CD4-positive, alpha-beta T cell treated with Interleukin-15 for 4 hours (primary cell): ENCODE measurements at places on chromosomes 4 and X.

GRCh38 chr4:54727346-54727745, 69.6 kb downstream of the KIT start:
- DNase-seq: no peak

- no peak for DNase-seq
These were observed 25.3 kb downstream of the SMIM20 start for GRCh38 chr4:25939330-25939729.

- no peak for DNase-seq
These were observed 82.0 kb downstream of the ATP8A1 start for GRCh38 chr4:42574870-42575430.

DNA sequence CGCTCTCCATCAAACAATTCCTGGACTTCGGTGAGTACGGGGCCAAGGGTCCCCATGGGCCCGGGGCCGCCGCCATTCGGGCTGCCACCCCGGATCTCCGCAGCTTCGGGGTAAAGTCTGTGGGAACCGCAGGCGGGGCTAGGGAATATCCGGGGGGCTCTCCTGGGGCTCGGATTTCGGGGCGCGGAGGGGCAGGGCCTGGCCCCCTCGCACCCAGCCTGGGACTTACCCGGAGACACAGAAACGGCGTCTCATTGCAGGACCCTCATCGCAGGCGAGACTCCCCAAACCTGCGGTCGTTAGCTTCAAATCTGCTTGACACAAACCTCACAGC, 413 bp downstream of the PDK3 start:
- no peak for DNase-seq

DNA sequence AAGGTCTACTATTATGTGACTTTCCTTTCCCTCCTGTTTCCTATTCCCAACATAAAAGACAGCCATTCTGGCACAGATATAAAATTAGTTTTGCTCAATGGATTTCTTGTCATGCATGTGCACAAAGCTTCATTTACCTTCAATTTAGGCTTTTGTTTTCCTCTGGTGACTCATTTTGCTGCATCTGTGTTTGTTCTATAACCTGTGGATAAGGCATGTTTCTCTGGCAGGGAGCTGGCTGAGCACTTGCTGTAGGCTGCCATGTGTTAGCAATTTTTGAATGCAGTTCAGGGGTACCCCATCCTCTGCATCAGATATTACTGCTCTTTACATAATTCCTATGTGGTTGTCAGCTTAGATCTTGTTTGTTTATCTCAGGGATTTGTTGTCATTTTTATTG, 202.8 kb upstream of the GRID2 start:
- DNase-seq: no peak

DNA sequence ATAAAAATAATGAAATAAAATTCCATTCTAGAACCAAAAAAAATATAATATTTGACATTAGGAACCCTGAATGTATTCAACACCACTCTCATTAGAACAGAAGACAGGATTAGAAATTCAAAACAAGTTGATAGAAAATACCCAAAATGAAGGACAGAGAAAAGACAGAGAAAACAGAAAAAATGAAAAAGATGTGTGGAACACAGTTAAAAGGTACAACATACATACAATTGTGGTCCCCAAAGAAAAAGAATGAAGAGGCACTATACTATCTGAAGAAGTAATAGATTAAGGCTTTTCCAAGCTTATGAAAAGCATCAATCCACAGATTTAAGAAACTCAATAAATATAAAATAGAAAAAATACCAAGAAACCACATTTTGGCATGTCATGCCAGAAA, 16.4 kb downstream of the ANKRD50 start:
- no peak for DNase-seq

DNA sequence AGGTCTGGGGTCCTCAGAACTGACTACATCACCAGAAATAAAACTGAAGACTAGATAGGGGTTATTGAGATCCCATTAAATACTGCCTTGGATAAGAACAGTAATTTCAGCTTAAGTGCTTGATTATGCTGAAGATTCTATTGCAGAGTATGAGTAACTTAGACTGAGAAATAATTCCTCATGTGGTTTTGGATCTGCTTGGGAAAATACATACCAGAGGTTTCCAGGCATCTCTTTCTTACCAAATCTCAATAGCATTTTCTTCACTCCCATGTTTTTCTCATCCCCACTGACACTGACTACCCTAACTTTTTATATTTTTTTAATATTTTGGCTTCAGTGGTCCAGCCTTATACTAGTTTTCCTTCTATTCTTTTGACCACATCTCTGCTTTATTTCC, 92.0 kb upstream of the TEX13D start:
- no peak for DNase-seq

DNA sequence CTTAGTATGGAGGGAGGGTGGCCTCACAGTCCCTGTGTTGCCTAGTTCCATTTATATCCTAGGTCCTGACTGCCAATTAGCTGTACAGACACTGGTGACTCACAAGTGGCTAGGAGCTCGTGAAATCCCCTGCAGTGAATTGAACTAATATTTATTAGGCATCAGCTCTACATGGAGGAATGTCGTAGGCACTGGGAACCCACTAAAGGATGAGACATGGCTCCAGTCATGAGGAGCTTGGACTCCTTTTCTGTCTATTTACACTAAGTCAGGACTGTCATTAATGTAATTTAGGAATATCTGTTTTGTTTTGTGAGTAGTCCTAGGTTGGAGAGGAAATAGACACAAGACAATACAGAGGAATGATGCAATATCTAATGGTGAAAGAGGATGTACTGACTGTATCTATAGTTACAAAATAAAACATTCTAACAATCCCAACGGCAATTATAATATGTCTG, 67.7 kb downstream of the MID1IP1 start:
- no peak for DNase-seq

- no peak for DNase-seq
These were observed 343 bp downstream of the DACH2 start for GRCh38 chrX:86148594-86148993.

GRCh38 chr4:111943796-111944203, 201.5 kb upstream of the FAM241A start:
- DNase-seq: no peak

DNA sequence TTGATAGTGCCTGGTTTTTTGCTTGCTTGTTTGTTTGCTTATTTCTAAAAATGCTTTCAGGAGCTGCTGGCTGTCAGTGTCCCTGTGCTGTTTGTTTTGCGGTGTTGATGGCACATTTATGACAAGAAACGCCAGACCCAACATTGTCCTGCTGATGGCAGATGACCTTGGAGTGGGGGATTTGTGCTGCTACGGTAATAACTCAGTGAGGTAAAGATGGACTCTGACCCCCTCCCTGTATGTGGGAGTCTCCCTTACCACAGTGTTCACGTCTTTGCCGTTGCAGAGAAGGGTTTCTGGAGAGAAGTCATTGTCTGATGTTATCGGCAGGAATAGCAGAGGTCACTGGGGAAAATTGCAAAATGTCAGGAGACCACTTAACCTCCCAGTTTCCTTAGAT, at the start of gene ARSH:
Gene ARSH, plus strand, starts transcription at position 52 of the 400 bp plus-strand sequence. Its CDS starts 67 bp downstream, at position 119.
- DNase-seq: no peak

DNA sequence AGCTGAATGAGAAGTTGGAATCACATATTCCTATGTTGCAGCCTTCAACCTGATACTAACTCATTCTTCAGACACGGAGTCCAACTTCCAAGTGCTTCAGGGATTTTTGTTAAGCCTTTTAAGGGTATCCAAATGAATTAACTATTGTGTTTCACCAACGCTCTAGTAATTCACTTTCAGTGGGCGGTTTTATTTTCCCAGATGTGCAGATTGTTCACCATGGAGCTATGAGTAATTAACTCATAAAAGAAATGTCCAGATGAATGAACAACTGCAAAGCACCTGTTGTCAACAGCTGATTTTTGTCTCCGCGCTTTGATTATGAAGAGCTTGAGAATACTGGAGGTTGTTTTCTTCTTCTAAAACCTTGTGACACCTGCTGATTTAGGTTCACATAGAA, 187.6 kb downstream of the CBR4 start:
- DNase-seq: no peak

GRCh38 chr4:165631208-165631894, 241.7 kb upstream of the TLL1 start:
- DNase-seq: no peak

GRCh38 chr4:4618847-4619246, 77.0 kb upstream of the STX18 start:
- DNase-seq: no peak

DNA sequence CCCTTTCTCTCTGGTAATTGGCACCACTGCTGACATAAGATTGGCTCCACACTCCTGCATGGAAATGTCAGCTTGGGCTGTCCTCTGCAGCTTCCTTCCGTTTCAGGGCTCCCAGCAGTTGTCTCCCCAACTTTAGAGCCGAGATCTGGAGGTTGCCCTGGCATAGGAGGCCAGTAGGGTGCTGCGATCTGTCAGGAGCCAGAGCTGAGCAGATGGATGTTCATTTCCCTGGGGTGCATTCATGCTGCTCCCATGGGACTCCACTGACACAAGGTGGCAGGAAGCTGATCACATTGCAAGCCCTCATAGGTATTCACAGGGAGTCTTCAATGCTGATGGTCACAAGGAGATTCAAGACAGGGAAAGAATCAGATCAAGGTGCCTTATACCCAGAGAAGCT, 116.6 kb upstream of the RAI2 start:
- no peak for DNase-seq

DNA sequence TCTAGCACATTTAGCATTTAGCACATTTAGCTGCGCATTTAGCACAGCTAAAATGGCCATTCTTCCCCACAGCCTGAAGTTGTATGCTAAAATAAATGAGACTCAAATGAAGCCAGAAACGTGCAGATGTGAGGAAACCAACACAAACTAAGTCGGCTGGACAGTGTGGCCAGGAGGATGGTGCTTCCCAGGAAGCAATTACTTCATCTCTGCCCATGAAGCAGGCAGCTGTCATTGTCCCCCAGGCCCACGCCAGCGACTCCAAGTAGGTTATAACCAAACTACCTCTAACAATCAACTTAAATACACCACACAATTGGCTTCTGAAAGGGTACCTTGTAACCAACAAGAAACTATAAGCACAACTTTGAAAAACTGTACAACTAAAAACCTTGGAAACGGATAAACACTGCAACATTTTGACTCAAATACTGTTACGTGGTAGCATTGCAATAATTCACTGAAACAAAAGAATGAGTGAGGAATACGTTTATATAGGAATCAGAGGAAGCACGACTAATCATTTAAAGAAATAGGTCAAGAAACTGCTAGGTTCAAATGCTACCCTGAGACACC, 39.2 kb downstream of the AFAP1 start:
- no peak for DNase-seq

GRCh38 chr4:140874056-140874455, 117.9 kb upstream of the TBC1D9 start:
- DNase-seq: no peak

- no peak for DNase-seq
These were observed 122.3 kb upstream of the TMEM164 start for GRCh38 chrX:109880629-109881028.

DNA sequence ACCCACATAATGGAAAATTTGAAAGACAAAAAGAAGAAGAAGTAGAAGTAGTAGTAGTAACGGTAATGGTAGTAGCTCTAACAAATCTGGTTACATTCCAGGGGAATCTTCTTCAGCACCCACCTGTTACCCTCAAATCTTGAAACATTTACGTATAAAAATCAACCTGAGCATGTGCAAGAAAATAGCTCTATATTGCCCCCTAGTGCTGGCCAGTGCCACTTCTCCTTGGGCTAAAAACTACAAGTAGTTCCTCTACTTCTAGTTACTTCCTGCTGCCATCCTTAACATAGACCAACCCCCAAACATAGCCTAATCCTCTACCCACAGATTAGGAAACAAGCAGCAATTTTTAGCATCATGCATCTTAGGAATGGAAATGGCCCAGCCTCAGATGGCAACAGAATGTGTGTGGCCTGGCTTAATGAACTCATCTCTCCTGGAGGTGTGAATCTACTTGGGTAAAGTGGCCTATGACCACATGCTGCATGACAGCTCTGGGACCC, 3.1 kb downstream of the PDGFC start:
- peak; percentile 2 for DNase-seq

- DNase-seq: no peak
These were observed 3.4 kb downstream of the HTT-AS start for GRCh38 chr4:3070709-3071500.

DNA sequence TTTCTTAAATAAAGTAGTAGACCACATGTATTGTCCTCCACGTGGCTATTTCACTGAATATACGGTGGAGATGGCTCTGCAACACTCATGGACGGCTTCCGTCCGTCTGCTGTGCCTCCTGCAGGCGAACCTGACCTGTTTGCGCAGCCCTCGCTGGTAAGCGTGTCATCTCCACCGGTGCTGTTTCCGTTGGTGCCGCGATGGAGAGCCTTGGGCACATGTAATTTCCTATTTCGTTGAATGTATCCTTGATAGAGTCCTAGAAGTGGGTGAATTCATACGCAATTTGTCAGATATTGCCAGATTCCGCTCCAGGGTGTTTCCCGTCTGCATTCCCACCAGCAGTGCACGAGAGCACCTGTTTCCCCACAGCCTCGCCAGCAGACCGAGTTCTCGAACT, 48.5 kb downstream of the HTT-AS start:
- no peak for DNase-seq

GRCh38 chr4:27366104-27366823, 505.6 kb downstream of the STIM2 start:
- no peak for DNase-seq

GRCh38 chr4:791898-792625, 33.9 kb downstream of the CPLX1 start:
- DNase-seq: peak; percentile 22

- DNase-seq: no peak
These were observed 200.4 kb downstream of the DACH2 start for GRCh38 chrX:86348669-86349068.

DNA sequence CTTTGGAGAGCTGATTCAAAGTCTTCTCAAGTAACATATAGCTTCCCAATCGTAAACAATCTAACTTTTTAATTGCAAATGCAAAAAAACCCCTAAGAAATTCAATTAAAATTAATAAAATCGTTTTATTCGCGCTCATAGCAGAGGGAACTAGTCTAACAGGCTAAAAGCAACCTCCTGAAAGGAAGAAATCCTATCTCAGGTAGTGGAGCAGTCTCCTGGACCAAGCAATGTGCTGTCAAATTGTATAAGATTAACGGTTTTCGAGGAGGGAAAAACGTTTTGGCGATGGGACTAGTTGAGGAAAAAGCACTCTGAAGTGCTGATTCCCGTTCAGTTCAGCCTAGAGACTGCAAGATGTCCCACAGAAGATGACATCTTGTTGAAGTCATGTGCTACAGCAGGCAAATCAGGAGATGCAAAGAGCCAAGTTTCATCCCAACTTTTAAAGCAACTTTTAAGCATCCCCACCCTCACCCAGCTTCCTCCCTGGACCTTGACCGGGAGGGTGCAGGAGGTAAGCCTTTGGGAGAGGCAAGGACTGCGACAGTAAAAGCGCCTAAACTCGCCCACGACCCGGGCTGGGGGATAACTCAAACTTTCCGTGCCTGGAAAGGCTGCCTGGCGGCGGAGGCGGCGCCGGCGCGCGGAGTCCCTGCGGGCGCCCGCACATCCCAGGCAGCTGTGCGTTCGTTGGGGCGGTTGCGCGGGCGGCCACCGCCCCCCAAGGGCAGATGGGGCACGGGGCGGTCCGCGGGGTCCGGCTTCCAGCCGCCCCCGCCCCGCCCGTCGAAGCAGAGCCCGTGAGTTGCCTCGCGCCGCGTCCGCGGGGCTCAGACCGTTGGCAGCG, 784 bp downstream of the MAP7D3 start:
- no peak for DNase-seq

GRCh38 chr4:2787230-2788100, 5.4 kb upstream of the SH3BP2 start:
- DNase-seq: peak; percentile 44
